Fibroblast of upper back skin (primary cell): ENCODE measurements at places on chromosomes 16 and 17.

- peak; percentile 25 for DNase-seq
Measured at GRCh38 chr16:67050796-67051195, 21.8 kb downstream of the CBFB start.

- no peak for DNase-seq
Measured at GRCh38 chr16:18068477-18068876, 268.1 kb downstream of the NPIPA8 start.

GRCh38 chr16:57903656-57904055 is 67.3 kb downstream of the CNGB1 start:
- no peak for DNase-seq

- no peak for DNase-seq
Measured at GRCh38 chr16:22968931-22969330, 155.0 kb downstream of the HS3ST2 start.

DNA sequence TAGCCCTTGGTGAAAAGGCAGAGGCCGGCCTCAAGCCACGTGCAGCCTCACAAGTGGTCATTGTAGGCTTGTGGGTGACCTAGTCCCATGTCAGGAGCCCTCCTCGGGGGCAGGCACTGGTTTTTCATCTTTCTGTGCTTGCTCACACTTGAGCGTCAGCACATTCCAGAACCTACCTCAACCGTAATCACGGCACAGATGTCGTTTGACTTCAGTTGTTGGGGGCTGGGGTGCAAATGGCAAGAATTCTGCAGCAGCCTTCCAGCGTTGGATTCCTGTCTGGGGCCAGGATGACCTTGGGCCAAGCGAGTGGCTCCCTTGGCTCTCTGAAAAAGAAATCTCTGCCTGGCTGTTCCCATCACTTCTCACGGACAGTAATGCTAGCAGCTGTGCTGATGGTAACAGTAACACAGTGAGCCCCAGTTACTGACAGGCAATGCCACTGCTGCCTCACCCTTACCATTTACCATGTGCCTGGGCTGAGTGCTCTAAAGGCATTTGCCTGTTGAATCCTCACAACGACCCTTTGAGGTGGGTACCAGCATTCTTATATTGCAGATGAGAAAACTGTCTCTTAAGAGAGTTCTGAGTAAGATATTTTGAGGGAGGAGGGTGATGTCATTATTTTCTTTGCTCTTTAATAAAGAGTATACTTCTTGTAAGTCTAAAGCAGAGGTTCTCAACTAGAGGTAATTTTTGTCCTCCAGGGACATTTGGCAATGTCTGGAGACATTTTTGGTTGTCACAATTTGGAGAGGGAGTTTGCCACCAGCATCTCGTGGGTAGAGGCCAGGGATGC is 46.5 kb downstream of the KSR1 start:
- peak; percentile 90 for DNase-seq

DNA sequence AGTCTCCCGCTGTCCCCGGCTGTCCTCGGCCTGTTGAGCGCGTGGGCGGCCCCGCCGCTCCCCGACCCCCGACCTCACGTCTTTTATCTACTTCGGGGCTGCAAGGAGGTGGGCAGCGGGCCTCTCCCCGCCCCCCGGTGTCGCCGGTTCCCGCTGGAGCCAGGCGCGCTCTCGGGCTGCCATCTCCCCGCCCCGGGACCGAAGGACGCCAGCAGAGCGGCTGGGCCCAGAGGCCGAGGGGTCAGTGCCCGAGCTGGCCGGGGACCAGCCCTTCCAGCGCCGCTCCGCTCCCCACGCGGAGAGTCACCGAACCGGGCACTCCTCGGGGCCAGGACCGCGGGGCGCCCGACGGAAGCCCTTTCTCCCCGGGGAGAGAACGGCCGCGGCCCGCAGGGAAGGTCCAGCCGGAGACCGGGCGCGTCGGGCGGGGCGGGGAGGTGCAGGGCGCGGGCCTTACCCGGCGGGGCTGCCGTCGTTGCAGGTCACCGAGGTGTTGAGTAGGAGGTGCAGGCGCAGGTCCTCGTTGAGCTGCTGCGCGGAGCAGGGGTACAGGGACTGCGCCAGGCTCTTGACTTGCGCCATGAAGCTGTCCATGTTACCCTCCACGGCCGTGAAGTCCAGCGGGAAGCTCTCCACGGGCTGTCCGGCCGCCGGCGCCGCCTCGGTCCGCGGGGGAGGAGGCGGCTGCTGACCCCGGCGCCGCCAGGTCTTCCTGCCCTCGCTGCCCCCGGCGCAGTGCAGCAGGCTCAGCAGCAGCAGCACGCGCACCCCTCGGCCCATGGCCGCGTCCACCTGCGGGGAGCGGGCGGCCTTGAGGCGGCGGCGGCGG is 643 bp downstream of the NOTUM start:
- DNase-seq, result no peak

DNA sequence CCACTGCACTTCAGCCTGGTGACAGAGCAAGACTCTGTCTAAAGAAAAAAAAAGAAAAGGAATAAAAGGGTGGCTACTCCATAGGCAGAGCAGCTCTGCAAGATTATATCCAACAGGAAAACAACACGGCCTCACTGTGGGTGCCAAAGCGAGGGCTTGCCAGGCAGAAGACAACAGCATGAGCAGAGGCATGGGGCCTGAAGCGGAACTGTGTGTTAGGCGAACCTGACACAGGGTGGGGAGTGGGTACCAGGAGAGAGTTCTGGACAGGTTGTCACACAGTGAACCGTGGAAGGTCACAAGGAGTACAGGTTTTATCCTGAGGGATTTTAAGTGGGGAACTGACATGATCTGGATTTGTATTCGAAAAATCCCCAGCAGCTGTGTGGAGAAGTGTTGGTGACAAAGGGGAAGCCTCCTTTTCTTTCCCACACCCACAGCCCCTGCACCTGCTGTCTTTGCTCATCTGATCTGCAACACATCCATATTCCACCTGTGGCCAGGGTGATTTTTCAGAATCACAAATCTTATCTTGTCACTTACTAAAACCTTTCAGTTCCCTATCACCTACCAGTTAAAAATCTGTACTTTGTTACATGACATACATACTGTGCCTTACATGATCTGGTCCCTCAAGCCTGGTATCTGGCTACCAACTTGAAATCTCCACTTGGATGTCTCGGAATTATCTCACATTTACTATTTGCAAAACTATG is 23.2 kb upstream of the ARHGAP17 start:
- DNase-seq, result no peak

GRCh38 chr16:50323335-50324011 is 45.3 kb downstream of the BRD7 start:
- peak; percentile 52 for DNase-seq

- DNase-seq, result no peak
Measured at GRCh38 chr16:9870962-9871361, 311.3 kb downstream of the GRIN2A start.

DNA sequence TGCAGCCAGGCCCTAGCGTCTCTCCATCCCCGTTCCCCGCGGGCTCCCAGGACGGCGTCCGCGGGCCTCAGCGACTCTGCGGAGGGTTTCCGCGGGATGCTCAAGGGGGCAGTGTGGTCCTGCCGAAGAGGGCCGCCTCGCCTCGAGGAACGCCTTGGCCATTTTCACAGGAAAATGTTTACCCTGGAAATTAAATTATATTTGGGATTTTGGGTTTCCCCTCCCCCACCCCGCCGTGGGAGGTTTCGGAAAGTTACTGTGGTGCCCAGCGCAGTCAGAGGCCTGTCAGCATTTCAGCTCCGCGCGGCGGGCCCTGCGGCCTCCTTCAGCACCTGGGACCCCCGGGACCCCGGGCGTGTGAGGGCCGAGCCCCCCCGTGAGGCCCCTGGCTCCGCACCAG is 94.5 kb downstream of the PCTP start:
- peak; percentile 43 for DNase-seq

GRCh38 chr16:10637337-10638037 is 57.1 kb upstream of the EMP2 start:
- DNase-seq, result no peak

- peak; percentile 72 for DNase-seq
Measured at GRCh38 chr16:59697761-59698160, 963.6 kb upstream of the GOT2 start.

DNA sequence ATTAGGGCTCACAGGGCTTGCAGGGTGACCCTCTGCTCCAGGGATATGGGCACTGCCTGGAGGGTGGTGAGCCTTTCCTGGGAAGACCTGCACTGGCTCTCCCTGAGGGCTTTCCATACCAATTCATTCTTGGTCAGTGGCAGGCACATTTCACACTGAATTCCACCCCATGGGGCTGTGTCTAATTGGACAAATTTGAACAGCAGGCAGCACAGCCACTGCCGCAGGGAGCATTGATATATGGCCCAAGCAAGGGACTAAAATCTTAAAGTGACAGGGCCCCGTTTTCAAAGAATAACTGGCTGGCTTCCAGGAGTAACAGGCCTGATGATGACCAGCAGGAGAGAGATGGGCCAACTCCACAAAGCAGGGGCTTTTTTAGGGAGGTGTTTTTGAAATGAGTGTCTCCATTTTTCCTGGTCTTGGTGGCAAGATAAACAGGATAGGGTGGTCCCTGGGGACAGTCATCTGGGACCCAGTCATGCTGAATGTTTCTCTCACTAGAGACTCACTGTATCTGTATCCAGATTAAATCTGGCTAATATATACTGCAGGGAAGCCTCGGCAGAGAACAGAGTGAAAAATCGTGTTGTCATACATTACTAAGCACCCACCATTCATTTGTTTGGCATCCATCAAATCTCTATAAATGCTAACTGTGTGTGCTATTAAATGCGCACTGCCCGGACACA is 74.1 kb upstream of the TBX2 start:
- peak; percentile 52 for DNase-seq

GRCh38 chr17:3817851-3818605 is 17.0 kb upstream of the ITGAE start:
- no peak for DNase-seq

DNA sequence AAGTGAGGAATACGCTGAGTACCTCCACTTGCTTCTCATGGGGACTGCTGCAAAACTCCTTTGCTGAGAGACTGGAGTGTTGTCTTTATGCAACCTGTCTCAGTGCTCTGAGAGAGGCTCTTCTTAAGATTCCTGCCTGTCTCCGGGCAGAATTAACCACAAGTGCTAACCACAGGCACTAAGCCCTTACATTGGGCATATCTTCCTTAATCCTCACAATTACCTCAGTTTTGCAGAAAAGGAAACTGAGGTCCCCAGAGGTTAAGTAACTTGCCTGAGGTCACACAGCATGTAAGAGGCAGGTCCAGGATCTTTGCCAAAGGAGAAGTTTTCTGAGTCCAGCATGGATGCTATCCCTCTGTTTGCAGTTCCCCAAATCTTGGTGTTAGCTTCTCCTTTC is 86.0 kb downstream of the GP2 start:
- DNase-seq, result no peak

GRCh38 chr16:27639561-27640276 is 89.8 kb downstream of the KATNIP start:
- peak; percentile 65 for DNase-seq

GRCh38 chr17:67449845-67450755 is 73.0 kb downstream of the PITPNC1 start:
- DNase-seq, result no peak

- no peak for DNase-seq
Measured at GRCh38 chr17:18102640-18103039, 5.9 kb upstream of the MYO15A start.

DNA sequence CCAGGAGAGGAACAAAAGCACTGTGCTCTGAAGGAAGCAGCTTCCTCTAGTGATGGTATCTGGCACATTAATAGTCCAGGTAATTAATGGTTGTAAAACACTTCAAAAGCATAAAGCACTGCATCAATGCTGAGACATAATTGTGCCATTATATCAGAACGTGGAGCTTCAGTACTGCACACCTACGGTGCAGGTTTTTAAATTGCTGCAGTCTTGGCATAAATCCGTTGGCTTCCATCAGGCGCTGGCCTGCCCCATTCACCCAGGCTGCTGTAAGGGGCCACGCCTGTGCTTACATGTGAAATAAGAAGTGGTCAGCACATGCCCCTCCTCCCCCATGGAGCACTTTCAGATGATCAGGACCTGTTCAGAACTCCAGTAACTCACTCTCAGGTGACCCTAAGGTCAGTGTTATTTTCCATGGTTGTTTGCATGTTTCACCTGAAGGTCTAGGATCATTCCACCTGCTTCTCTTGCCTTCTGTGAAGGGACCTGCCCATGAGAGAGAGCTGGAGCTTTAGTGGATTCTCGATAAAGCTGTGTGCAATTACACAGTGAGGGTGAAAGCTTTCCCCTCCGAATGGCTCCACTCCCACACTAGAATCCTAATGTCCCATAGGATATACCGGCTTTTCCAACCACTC is 345.3 kb downstream of the CA10 start:
- no peak for DNase-seq
